Osteocyte (in vitro differentiated cells): ENCODE measurements at places on chromosomes 5 and 9.

GRCh38 chr9:13688990-13689600 lies 409.6 kb upstream of the MPDZ start:
- H3K27ac ChIP-seq, result no peak overlapping the region
- peaks cover 9% of the 10 kb centered on the region for H3K4me1 ChIP-seq
- no peak for DNase-seq

DNA sequence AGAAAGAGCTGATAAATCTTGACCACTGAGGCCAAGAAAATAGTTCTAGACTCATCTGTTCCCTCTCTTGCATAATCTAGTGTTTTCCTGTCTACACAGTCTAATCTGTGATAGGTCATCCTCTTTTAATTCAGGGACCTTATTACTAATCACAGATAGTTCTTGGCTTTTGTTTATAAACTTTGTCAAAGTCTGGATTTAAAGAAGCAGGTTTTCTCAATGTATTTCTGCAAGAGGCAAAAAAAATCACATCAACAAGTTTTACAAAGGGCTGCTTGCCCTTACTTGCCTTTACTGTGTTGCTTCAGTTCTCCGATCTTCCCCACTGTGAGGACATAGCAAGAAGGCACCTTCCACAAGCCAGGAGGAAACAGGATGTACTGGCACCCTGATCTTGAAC lies 43.9 kb upstream of the MTAP start:
- DNase-seq, result no peak
- H3K27me3 ChIP-seq, result peaks cover 66% of the 10 kb centered on the region
- H3K4me3 ChIP-seq, result no peak overlapping the region
- no peaks in the 10 kb centered on the region for H3K36me3 ChIP-seq
- no peaks in the 10 kb centered on the region for H3K4me1 ChIP-seq

- no peak for DNase-seq
- H3K27me3 ChIP-seq, result peaks cover 2% of the 10 kb centered on the region
- no peaks in the 10 kb centered on the region for H3K36me3 ChIP-seq
Measured at GRCh38 chr9:100419166-100419565, 7.8 kb upstream of the MSANTD3 start.

- no peak for DNase-seq
- H3K4me1 ChIP-seq, result no peaks in the 10 kb centered on the region
- H3K27me3 ChIP-seq, result no peaks in the 10 kb centered on the region
- H3K4me3 ChIP-seq, result no peak overlapping the region
- H3K27ac ChIP-seq, result no peak overlapping the region
Measured at GRCh38 chr5:133287500-133287899, 235.7 kb downstream of the HSPA4 start.

DNA sequence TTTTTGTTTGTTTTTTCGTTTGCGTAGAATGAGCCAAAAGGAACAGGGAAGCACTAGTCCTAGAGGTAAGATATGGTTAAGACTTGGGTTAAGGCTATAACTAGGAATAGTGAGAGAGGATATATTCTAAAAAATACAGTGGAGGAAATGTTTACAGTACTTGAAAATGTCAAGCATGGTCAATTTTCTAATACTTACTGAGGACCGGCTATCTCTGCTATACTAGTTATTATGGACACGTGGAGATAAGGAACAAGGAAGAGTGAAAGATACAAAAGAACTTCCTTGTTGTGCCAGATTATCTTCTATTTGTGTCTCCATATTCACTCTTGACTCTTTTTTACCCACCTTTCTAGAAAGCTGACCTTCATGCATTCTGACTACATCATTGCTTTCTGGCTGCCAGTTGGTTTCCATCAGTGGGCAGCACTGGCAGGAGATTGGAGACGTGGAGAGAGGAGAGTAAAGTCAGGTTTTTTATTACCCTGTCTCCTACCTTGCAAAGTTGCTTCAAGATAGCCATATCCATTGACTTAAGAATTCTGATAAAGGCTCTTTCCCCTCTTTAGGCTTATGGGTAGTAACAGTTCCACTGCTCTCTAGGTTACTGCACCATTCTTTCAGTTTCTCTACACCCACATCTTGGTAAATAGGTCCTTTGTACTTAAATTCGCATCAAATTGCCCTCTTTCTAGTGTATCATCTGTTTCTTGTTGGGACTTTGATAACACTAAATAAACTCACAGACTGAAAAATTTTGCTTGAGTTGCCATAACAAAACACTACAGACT lies 9.0 kb upstream of the RFX3 start:
- no peaks in the 10 kb centered on the region for H3K27me3 ChIP-seq
- H3K4me3 ChIP-seq, result no peak overlapping the region
- peaks cover 9% of the 10 kb centered on the region for H3K36me3 ChIP-seq
- no peaks in the 10 kb centered on the region for H3K4me1 ChIP-seq
- no peak for DNase-seq

DNA sequence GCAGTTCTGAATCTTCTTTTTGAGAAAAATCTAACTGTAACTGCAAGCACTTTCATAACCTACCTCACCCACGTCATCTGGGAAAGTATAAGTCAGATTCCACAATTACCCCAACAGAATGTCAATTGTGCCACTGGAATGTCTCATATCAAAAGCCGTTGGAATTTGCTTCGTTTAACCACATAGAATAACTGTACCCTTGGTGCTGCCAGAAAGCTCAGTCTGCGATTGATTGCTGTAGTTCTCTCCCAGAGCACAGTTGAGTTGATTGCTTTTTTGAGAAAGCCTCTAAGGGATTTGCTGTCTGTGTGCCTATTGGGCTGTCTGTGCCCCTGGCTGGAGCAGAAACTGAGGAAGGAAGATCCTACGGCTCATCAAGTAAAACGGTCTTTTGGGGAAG lies 583.6 kb downstream of the TMEM38B start:
- H3K27me3 ChIP-seq, result peaks cover 8% of the 10 kb centered on the region
- H3K27ac ChIP-seq, result no peak overlapping the region
- H3K4me1 ChIP-seq, result no peaks in the 10 kb centered on the region
- no peak for DNase-seq

DNA sequence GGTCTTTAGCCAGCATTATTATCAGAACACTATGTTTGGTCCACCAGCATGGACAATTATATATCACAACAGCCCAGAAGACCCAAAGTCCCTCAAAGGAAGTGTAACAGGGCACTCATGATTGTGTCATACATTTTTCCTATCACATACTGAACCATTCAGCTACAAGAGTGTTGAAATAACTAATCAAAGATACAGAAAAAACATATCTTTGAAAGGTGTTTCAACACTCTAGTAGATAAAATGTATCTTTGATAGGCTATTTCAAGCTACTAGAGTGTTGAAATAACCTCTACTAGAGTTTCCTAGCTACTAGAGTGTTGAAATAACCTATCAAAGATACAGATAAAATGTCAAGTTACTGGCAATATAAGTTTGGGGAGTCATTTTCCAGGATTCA lies 545.0 kb downstream of the PRR16 start:
- H3K36me3 ChIP-seq, result no peaks in the 10 kb centered on the region
- no peak for DNase-seq
- no peaks in the 10 kb centered on the region for H3K27me3 ChIP-seq
- H3K4me3 ChIP-seq, result no peak overlapping the region

GRCh38 chr5:170974461-170974860 lies 112.6 kb downstream of the RANBP17 start:
- no peak overlapping the region for H3K4me3 ChIP-seq
- DNase-seq, result no peak
- H3K27ac ChIP-seq, result no peak overlapping the region

GRCh38 chr5:147188200-147189108 lies 46.4 kb upstream of the STK32A start:
- peaks cover 22% of the 10 kb centered on the region for H3K27me3 ChIP-seq
- no peak overlapping the region for H3K27ac ChIP-seq
